Activated T-cell treated with anti-CD3 and anti-CD28 coated beads for 24 hours (primary cell): ENCODE measurements at places on chromosomes 16 and 17.

- DNase-seq = no peak
These were observed 24.8 kb downstream of the GINS2 start for GRCh38 chr16:85663891-85664321.

GRCh38 chr17:77620282-77620681 is 338.2 kb upstream of the TNRC6C start:
- no peak for DNase-seq

DNA sequence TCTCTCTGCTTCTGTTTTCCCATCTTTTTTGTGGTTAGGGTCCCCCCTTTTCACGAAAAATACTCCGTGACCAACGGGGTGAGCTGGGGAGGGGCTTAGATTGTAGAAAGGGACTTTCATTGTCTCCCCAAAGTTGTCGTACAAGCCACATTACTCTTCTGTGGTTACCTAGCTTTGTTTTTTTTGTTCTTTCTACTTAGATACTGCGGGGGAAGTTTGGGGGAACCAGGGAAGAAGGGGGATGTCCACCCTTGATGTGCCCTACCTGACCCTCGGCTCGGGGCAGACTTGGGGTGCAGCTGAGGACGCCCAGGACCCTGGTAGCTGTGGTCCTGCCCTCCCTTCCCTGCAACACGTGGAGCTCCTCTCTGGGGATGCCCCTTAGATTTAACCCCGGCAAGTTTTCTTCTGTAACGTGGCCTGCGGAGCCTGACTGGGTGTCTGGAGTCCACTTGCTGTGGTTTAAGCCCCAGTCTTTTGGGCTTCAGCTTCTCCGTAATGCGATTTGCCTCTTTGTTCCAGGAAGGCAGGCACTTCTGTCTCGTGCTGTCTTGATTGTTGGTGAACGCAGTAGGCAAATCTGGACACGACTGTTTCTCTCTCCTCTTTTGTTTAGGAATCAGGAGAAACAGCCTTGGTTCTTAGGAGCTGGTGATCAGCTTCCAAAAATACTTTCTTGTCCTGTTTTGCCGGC is 892 bp downstream of the ABCC1 start:
- DNase-seq = peak; percentile 20

GRCh38 chr17:39096508-39097149 is 54.8 kb downstream of the PLXDC1 start:
- DNase-seq = peak; percentile 5

- no peak for DNase-seq
These were observed 11.1 kb downstream of the CRYBA1 start for GRCh38 chr17:29257756-29258155.

GRCh38 chr17:83159204-83160049 is 80.0 kb downstream of the METRNL start:
- no peak for DNase-seq

DNA sequence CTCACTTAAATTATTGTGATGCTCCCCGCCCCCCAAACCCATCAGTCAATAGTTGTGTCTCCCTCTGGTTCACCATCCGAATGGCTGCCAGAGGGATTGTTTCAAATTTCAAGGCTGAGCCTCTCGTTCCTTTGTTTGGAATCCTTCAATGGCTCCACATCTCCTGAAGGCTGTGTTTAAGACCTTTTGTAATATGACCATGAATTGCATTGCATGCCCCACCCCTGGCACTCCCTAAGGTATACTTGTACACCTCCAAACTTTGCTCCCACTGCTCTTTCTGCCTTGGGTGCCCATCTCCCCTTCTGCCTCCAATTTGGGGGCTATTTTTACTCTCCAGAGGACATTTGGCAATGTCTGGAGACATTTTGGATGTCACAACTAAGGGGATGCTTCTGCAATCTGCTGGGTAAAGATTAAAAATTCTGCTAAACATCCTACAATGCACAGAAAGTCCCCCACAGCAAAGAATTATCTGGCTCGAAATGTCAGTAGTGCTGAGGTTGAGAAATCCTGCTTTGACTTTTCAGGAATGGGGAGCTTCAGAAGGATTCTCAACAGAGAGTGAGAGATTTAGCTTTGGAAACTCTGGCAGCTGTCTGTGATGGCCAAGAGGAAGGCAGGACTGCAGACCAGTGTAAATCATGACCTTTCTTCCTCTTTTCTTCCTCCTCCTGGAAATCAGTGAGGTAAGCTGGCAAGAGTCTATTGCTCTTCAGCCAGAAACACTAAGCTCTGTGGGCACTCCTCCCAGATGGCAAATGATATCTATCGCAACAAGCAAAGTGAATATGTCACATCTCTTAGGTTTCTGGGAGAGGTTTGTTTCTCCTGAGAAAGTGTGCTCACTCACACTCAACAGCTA is 8.7 kb upstream of the IL4R start:
- no peak for DNase-seq

- no peak for DNase-seq
These were observed 156.4 kb downstream of the SNX29 start for GRCh38 chr16:12132850-12133440.
